Smooth muscle cell of trachea (primary cell): ENCODE measurements at places on chromosomes 3 and 15. TPM values are rescaled to one million over a fixed set of nuclear protein-coding genes. Genes with fewer than 3 reads are reported as not detected.

Gene GP5
- total RNA-seq: 0.17 TPM in 1 of 2 replicates, not detected in the other

Gene CELF6
- total RNA-seq: 0.15 and 0.17 TPM in 2 replicates

Gene GRK7
- under 0.01 TPM in 1 of 2 replicates, not detected in the other for total RNA-seq

Gene SIAH2
- total RNA-seq: 20.5 and 33.1 TPM in 2 replicates

Gene CD200R1
- total RNA-seq: under 0.01 TPM in 1 of 2 replicates, not detected in the other

Gene STXBP5L
- total RNA-seq: under 0.01 TPM in 1 of 2 replicates, not detected in the other

Gene NR1I2
- total RNA-seq: not detected in 2 replicates

Gene THRB
- 2.0 and 2.5 TPM in 2 replicates for total RNA-seq

Gene NSUN3
- total RNA-seq: 11.4 and 15.7 TPM in 2 replicates

Gene TUSC7
- total RNA-seq: under 0.01 TPM in 1 of 2 replicates, not detected in the other

Gene RCN2
- 39.7 and 83.2 TPM in 2 replicates for total RNA-seq

Gene ZNF592
- total RNA-seq: 4.7 and 6.5 TPM in 2 replicates

Gene CILP
- total RNA-seq: 0.29 and 5.0 TPM in 2 replicates

Gene PATL2
- total RNA-seq: 1.2 and 1.3 TPM in 2 replicates

Gene UTS2B
- total RNA-seq: 0.29 and 2.5 TPM in 2 replicates

Gene SLC51B
- total RNA-seq: 0.66 and 1.5 TPM in 2 replicates

Gene PPIP5K1
- total RNA-seq: 21.1 and 25.8 TPM in 2 replicates

Gene AHSG
- total RNA-seq: not detected in 2 replicates

Gene GOLGA6A
- not detected in 2 replicates for total RNA-seq

Gene NAA50
- 203 and 358 TPM in 2 replicates for total RNA-seq

Gene SLC6A20
- under 0.01 TPM in 1 of 2 replicates, not detected in the other for total RNA-seq

Gene GOLGA6L4
- 1.2 and 3.6 TPM in 2 replicates for total RNA-seq

Gene GOLGA8S
- under 0.01 and 0.15 TPM in 2 replicates for total RNA-seq

Gene CELSR3
- total RNA-seq: 1.0 and 3.5 TPM in 2 replicates

Gene GNAT1
- total RNA-seq: not detected in 2 replicates

Gene GOLGA6D
- 0.17 TPM in 1 of 2 replicates, not detected in the other for total RNA-seq

Gene PRR20G
- not detected in 2 replicates for total RNA-seq

Gene ANKRD63
- total RNA-seq: not detected in 2 replicates

Gene DPH6
- 10.9 and 20.9 TPM in 2 replicates for total RNA-seq

Gene TBC1D5
- 114 and 152 TPM in 2 replicates for total RNA-seq

Gene BNC1
- total RNA-seq: 6.1 and 7.9 TPM in 2 replicates

Gene KCNH8
- not detected in 2 replicates for total RNA-seq

Gene NME9
- 0.29 TPM in 1 of 2 replicates, not detected in the other for total RNA-seq

Gene ZNF639
- 36.4 and 48.6 TPM in 2 replicates for total RNA-seq

Gene OCA2
- not detected in 2 replicates for total RNA-seq

Gene DCLK3
- not detected in 2 replicates for total RNA-seq

Gene ATP13A5
- not detected in 2 replicates for total RNA-seq

Gene GPR87
- total RNA-seq: 0.17 and 0.29 TPM in 2 replicates

Gene HCLS1
- total RNA-seq: 0.15 and 0.17 TPM in 2 replicates

Gene SERINC4
- 0.15 TPM in 1 of 2 replicates, not detected in the other for total RNA-seq
